Spinal cord (tissue), 10 donors: ENCODE measurements at places on chromosomes 2 and 18.

- DNase-seq = no peak
These were observed 770.8 kb downstream of the DSC3 start for GRCh38 chr18:30271716-30272115.

- DNase-seq = no peak
These were observed 70.4 kb upstream of the HPCAL1 start for GRCh38 chr2:10232096-10232815.

DNA sequence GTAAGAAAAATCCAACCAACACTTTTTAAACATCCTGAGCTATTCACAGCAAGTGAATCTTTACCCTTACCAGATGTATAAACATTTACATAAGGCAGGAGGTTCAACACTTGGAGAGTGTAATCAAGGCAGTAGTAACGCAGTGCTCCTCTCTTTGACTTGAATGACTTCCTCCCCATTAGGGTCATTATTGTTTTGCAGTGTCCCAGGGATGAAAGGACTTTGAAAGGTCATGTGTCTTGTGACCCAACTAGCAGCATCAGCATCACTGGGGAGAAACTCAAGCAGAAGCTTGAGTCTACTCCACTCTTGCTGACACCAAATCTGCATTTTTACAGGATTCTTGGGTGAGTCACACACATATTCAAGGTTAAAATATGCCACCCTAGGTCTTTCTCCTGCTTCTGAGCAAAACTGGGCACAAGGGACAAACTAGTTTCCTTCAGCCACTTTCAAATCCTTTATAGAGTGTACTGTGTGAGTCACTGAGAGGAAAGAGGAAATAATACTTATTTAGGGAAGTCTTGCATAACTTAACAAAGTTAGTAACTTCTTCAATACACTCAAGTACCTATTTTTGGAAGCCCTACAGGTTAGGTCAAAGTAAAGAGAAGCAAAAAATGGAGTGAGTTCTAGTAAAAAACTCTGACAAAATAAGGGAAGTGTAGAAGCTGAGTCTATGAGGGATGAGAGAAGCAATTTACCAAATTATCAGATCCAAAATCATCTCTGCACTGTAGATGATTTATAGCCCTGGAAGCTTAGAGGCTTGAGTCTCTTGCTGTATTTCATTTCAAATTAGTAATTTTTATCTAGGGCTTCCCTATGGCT lies 51.0 kb upstream of the EML4 start:
- no peak for DNase-seq

DNA sequence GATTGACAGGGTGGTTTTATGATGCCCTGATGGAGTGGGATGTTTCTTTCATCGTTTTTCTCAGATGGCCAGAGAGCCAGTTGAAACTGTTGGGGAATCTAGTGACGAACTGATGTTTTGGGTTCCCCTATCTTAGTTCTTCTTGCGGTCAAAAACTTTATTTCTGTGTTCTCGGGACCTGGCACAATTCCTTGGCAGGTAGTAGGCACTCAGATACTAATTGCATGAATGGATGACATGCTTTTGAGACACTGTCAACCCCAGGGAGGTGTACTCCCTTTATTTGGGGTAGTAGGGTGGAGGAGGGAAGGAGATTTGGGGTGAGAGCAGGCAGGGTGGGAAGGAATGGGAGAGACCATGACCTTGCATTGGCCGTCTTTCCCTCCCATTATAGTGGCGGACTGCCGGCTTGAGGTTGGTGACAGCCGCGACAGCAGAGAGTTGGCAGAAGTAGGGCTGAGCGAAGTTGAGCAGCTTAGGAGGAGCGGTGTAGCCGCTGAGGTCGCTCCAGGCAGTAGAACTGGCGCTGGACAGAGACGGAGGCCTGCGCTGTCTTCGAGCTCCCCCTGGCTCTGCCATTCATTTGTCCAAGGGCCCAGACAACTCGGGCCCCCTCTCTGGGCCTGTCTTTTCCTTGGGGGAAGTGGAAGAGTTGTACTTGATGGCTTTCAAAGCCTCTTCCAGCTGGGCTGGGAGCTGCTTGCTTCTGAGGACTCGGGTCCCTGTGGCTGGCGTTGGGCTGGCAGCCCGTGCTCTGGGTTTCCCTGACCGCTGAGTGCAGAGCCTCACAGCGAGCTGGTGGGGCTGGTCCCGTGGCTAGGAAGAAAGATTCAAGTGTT lies 2.6 kb downstream of the TET3 start:
- no peak for DNase-seq

GRCh38 chr18:14921547-14921946 lies 173.6 kb downstream of the ANKRD30B start:
- DNase-seq = no peak

DNA sequence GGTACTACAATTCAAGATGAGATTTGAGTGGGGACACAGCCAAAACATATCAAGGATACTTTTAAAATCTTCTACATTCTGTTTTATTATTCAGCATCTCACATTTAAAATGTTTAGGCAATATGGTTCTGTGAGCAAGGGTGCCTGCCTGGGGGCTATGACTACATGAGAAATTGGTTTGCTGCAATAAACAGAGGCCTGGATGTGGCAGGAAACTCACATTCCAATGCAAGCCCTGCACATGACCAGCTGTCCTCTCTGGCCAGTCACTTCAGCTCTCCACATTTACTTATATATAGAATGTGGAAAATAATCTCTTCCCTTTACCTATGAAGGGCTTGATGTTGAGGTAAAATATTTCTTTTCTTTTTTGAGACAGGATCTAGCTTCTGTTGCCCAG lies 193.4 kb downstream of the LRRTM1 start:
- DNase-seq = no peak

DNA sequence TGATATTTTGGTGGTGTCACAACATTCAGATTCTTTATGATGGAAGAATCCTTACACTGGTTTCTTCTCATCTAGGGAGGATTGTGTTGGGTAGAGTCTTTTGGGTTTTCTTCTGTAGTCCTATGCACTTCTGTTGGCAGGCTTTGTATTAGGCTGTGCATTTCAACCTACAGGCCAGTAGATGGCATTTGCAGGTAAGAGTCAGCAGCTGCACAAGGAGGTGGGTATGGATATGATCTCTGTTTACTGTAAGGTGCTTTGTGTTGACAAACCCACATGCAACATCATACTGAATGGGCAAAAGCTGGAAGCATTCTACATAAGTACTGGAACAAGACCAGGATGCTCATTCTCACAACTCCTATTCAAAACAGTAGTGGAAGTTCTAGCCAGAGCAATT lies 656.8 kb downstream of the METTL4 start:
- DNase-seq = no peak

GRCh38 chr18:45571714-45572113 lies 43.6 kb upstream of the SLC14A2 start:
- DNase-seq = no peak

DNA sequence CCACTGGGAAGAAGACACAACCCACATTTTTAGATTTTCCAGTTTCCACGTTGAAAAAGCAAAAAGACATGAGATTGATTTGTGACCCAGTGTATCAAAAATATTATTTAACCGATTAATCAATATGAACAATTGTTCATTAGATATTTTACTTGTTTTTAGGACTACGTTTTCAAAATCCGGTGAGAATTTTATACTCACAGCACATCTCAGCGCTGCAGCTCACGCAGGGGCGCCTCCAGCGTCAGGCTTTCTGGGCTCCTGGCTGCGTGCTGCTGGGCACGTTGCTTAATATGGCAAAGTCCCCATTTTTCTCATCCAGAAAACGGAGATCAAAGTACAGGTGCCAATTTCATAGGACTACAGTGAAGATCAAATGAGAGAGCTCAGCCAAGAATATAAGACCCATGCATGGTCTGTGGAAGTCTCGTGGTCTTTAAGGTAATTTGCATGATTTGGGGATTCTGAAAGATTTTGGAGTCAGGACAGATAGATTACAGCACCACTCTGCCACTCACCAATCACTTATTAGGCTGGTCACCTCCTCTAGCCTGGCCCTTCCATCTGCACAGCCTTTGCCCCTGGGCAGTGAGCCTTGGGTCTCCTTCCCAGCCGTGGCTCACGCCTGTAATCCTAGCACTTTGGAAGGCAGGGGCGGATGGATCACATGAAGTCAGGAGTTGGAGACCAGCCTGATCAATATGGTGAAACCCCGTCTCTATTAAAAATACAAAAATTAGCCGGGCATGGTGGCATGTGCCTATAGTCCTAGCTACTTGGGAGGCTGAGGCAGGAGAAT lies 36.2 kb downstream of the PTPN18 start:
- no peak for DNase-seq

GRCh38 chr18:58290116-58290695 lies 246.2 kb downstream of the NEDD4L start:
- DNase-seq = no peak

GRCh38 chr18:23037646-23038045 lies 97.6 kb upstream of the CABLES1 start:
- no peak for DNase-seq

GRCh38 chr2:132797071-132797470 lies 127.1 kb upstream of the LYPD1 start:
- no peak for DNase-seq

GRCh38 chr2:162824304-162824703 lies 14.3 kb downstream of the KCNH7 start:
- DNase-seq = no peak

DNA sequence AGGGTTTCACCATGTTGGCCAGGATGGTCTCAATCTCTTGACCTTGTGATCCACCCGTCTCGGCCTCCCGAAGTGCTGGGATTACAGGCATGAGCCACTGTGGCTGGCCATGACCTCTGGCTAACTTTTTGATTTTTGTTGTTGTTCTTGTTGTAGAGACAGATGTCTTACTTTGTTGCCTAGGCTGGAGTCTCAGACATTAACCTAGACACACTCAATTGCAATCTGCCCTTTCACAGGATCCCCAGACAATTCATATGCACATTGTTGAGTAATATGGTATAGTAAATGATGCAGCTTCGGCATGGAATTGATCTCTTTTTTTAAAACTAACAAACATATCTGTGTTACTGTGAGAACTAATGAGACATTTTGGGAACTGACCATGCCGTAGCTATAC lies 130.5 kb upstream of the CCDC195 start:
- no peak for DNase-seq

GRCh38 chr2:148479398-148479797 lies 165.2 kb upstream of the EPC2 start:
- DNase-seq = no peak

- DNase-seq = peak; percentile 62
These were observed 321.6 kb upstream of the RND3 start for GRCh38 chr2:150809103-150809502.

DNA sequence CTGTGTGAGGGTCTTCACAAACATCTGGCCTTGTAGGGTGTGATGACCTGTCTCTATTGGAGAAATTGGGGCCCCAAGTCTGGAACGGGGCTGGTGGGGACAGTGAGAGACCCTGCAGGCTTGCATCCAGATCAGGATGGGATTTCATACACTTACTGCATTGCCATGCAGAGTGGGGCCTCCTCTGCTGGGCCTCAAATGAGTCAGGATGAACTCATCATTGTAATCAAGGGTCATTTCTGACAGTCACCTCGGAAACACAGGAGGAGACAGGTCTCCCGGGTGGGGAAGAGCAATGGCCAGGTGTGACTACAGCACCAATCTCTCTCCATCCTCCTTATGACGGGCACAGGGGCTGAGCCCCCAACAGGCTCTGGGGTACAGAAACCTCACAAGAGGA lies 48.1 kb upstream of the GALR1 start:
- DNase-seq = no peak

GRCh38 chr18:26082475-26082874 lies 7.9 kb downstream of the SS18 start:
- no peak for DNase-seq

GRCh38 chr18:23126376-23127056 lies 8.8 kb upstream of the CABLES1 start:
- no peak for DNase-seq

DNA sequence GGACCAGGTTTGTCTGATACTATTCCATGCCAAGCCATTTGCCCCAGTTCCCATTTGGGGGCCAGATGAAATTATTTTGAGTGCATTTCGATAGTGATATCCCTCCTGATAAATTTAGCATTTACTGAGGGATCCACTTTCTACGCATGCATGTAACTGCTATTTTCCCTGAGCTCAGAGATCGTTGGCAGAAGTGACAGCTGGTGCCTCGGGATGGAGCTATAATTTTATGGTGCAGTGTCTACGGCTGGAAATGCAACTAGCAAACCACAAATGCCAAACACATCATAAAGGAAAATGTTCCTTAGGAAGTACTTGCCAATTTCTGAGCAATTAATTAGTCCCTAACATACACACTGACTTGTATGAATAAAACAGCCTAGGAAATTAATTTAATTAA lies 254.8 kb downstream of the SLC8A1 start:
- peak; percentile 83 for DNase-seq
